ENCODE measurements at places on chromosomes 1 and 21.

- no peak for DNase-seq
Observed at GRCh38 chr1:1461721-1462317, 9.7 kb upstream of the ATAD3B start.

DNA sequence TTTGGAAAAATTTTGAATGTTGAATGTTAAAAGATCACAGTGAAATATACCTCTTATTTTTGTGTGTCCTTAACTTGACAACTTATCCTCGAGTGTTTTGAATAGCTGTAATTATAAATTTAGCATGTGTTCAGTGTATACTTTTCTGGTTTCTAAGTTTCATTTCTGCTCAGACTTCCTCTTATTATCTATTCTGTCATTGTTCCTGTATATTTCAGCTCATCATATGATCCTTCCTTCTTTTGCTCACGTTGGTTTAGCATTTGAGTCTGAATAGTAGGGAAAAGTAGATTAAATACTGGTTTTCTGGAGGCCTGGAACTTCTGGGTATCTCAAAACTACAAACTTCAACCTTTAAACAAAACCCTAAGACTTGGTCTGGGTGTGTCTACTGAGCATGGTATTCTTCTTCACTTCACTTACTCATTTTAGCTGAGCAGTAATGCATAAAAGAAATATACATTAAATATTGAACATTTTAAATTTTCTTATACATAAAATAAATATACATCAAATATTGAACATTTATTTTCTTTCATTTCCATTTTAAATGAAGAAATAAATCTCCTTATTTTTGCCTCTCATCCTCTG, 3.3 kb upstream of the ATP6V1G3 start:
- no peak for DNase-seq

GRCh38 chr1:216607067-216607697, 116.0 kb downstream of the ESRRG start:
- no peak for DNase-seq

- no peak for DNase-seq
Observed at GRCh38 chr1:21182181-21182731, 5.6 kb upstream of the EIF4G3 start.

GRCh38 chr1:59504276-59504675, 207.4 kb downstream of the FGGY start:
- no peak for DNase-seq

- no peak for DNase-seq
Observed at GRCh38 chr1:5962265-5963105, 29.7 kb downstream of the NPHP4 start.

DNA sequence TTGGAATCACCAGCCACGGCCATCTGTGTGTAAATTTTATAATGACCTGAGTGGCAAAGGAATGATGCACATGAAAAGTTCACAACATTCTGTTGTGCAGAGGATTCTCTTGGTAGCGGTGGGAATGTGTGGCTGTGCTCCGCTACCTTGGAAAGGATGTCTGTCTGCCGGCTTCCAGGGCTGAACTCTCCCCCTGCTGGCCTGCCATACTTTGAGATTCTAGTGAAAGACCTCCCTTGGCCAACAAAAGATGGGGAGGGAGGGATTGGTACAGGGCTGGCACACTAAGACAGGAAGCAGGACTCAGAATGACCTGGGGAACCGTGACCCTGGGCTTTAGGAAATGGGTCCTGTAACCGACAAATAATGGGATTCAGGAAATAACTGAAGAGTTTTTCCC, 194.5 kb upstream of the PLD5 start:
- no peak for DNase-seq

- DNase-seq = no peak
Observed at GRCh38 chr1:43995984-43996732, 4.8 kb downstream of the CCDC24 start.

- DNase-seq = no peak
Observed at GRCh38 chr21:19228226-19228625, 824.6 kb upstream of the TMPRSS15 start.

Measured in stimulated activated CD8-positive, alpha-beta memory T cell treated with anti-CD3 and anti-CD28 coated beads, Interleukin-15, amount 100 ng/mL, for 24 hours (primary cell).